ENCODE measurements at places on chromosomes 16 and 17.

GRCh38 chr17:7716901-7717755 is at the start of gene DNAH2:
TSS of gene DNAH2 (plus strand) at chr17:7717744. CDS start at chr17:7719735, 1,991 bp downstream.
- no peak for DNase-seq

DNA sequence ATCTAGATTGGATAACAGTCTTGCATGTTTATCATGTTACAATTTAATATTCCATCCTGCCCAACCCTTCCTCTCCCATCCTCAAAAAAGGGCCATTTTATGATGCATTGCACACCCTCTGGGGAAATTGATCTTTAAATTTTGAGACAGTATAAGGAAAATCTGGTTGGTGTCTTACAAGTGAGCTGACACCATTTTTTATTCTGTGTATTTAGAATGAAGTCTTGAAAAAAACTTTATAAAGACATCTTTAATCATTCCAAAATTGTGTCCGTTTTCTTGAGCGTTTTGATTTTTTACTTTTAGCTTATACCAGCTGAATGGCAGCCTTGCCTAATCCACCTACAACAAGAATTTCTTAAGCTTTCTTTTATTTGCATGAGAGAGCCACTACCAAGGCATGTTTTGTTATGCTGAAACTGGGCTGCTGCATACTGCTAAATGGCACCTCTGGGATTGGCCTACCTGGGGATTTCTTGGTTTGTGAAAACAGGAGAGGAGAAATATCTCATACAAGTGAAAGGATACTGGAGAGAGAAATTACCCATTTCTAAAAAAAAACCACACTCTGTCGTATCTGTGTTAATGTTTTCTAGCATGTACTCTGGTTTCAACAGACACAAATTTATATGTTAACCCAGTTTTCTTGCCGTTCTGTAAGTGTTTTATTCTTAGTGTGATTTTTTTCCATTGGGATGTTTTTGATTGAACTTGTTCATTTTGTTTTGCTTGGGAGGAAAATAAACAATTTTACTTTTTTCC is 52.2 kb downstream of the TUBD1 start:
- DNase-seq = no peak

DNA sequence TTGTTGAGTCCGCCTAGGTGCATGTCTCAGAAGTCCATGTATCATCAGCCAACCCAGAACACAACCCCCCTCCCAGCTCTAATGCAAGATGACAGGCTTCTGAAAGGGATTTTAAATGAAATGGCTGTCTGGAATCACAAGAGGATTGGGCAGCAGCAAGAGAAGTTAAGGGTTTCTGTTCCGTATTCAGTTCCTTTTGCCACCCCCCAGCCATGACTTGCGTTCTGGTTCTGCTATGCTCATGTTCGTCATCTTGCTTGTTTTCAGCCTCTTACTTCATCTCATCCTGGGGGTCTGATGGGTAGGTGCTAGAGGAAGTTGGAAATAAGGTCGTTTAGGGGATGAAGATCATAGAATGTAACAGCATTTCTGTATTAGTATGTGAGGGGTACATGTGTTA is 12.0 kb downstream of the MINK1 start:
- no peak for DNase-seq

DNA sequence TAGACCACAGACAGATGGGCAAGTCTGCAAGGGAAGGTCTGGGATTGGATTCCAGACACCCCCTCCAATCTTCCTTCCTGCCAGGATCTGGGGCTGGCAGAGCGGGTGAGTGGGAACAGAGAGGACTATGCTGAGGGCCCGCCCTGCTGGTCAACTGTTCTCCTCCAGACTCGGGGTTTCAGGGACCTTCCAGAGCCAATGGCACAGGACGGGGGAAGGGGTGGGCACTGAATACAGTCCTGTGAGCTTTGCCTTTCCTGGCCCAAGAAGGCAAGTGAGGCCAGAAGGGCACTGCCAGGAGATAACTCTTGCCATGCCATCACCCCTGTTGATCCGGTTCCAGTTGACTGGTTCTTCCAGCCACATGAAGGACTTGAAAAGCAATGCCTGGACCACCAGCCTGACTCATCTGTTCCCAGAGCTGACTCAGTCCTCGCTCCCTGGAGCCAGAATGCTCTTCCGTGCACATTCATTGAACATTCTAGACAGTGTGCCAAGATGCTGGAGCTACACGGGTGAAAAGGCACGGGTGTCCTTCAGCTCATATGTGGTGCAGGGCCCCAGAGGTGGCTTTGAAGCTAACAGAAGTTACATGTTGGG is 533 bp upstream of the MEFV start:
- DNase-seq = no peak

- no peak for DNase-seq
Measured at GRCh38 chr16:85285681-85286065, 173.4 kb upstream of the CIBAR2 start.

DNA sequence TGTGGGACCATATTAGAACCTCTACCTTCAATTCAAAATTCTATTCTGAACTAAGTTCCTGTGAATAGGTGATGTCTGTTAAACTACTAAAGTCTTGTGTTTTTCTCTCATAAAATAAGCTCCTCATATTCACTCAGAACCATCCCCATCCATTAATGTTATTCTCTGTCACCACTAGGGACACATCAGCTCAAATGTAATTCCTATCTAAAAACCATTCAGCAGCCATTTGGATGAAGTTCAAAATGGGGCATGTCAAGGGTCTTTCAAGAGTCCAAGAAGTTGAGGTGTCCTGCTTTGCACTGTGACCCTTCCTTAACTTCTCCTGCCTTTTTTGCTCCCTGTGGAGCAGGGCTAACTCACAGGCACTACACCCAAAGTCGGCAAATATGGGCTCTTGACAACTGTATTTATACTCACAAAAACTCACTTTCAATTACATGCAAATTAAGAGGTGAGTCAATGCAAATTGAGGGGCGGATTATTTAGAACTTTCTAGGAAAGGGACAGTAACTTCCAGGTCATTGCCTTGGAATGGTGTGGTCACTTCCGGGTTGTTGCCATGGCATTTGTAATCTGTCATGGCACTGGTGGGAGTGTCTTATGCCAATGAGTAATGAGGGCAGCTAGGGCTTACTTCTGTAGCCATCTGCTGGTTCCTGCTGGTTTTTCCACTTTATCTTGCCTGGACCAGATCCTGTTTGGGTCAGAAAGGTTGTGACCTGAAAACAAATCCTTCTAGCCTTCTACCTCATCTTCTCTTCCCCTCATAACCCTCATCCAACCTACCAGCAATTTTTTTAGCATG is 128.2 kb upstream of the COX10 start:
- no peak for DNase-seq

GRCh38 chr16:56282451-56282850 is 91.2 kb downstream of the GNAO1 start:
- DNase-seq = no peak

GRCh38 chr16:180681-181564 is 664 bp downstream of the HBQ1 start:
- peak; percentile 29 for DNase-seq

DNA sequence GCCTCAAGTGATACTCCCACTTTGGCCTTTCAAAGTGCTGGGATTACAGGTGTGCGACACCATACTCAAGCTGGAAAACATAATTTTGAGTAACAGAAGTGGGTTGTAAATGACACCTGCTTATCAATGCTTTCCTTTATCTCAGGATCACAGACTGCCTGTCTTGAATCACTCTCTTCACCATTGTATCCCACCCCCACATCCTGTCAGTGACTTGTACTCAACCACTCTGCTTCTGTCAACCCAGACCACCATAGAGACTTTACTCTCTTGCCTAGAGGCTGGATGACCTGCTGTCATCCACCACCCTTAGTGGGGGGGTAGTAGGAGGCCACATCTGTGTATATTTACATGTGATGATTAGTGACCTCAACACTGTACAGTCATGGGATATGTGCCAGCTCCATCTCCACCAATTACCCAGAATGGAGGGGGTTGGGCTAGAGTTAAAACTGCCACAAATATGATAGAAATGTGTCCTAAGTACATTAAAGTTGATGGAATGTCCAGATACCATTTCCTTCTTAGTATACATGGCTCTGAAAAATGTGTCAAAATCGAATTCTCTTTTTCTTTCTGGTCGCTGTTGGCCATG is 338.7 kb downstream of the GRIN2A start:
- no peak for DNase-seq

- peak; percentile 27 for DNase-seq
Measured at GRCh38 chr17:82655038-82655479, 6.8 kb upstream of the WDR45B start.

DNA sequence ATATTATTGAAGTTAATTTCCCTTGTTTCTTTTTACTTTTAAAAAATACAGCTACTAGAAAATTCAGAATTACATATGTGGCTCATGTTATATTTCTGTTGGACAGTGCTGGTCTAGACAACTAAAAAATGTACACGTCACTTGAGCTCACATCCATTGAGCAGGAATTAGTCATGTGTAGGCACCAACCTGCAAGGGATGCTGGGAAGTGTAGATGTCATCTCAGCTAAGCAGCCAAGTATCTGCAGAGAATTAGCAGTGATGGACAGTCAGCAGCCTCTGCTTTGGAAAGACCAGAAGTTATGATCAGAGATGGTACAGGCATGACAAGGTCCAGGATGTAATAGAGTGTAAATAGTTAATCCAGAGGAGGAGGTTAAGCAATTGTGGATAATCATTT is 87.1 kb upstream of the HS3ST2 start:
- DNase-seq = no peak

GRCh38 chr17:50464736-50465135 is 3.9 kb downstream of the CHAD start:
- DNase-seq = no peak

DNA sequence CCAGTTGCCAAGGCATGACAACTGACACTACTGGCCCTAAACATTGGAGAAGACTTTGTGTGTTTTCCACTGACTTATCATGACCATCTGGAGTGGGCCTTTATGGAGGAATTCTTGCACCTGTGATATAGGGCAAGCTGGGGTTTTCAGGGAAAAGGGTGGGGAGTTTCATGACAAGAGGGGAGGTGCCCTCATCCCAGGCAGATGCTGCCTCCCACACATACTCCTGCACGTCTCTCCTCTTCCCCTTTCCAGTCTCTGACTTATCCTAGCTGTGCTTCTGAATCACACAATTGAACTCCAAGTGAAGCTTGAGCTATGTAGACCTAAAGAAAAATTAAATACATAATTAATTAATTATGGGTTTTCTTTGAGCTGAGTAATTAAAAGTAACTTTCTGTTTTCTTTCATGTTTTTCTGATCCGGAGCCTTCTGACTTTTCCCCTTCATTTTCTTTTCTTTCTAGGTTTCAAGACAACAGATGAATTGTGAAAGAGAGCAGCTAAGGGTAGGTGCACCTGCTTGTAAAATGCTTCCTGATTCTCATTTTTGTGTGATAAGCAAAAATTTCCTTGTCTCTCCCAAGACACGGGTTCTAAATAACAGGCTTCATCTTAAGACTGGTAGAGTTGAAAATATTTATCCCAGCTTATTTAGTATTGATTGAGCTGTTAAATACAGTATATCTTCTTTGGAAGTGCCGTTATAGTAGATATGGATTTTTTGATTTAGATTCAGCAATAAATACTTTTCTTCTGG is 280.9 kb upstream of the RBFOX1 start:
- no peak for DNase-seq

- no peak for DNase-seq
Measured at GRCh38 chr17:61456688-61457225, 4.5 kb downstream of the TBX4 start.

DNA sequence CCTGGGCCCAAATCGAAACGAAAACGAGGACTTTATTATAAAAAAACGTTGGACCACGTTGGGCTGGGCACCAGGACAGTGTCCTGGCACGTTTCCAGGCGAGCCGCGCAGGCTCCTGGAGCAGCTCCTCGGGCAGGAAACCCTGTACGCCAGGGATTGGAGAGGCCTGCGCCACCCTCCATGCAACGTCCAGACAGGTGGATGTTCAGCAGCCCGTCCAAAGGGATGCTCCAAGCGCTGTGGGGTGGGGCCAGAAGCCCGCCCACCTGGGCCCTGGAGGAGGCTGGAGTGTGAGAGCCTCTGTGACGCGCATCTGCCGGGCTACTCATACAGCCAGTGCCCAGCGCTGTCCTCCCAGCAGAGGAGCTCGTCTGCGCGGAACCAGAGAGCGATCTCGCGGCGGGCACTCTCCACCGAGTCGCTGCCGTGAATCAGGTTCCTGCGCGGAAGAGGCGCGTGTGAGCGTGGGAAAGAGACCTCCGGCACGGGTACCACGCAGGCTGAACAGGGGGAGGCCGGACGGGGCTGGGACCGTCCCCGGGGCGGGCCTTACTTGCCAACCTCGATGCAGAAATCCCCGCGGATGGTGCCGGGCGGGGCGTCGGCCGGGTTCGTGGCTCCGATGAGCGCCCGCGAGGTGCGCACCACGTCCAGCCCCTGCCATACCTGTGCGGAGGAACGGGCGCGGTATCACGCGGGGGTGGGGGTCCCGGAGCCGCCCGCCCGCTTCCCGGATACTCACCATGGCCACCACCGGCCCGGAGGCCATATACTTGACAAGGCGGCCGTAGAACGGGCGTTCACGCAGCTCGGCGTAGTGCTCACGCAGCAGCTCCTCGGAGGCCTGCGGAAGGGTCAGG is 785 bp downstream of the NME3 start:
- DNase-seq = no peak

- no peak for DNase-seq
Measured at GRCh38 chr17:18102640-18103039, 5.9 kb upstream of the MYO15A start.
